ENCODE measurements at places on chromosomes 6 and 20.
A peak's percentile ranks its signal among the peaks of the same experiment; 100 is the strongest.

DNA sequence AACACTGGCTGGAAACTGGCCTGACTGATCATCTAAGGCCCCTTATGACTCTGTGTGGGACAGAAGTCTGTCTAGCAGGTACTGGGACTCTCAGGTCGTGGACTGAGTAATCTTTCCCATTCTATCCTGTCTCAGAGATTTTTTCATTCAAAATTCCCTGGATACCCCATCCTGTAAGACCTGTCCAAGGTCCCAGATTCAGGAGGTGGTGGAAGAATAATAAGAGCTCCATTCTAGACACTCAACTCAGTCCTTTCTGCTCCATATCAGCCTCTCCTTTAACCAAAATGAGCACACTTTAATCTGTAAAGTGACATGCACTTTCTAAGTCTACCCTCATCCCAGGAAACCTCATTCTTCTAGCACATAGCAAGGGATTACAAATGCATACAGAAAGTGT is 82.5 kb upstream of the MRPS10 start:
- DNase-seq = no peak

DNA sequence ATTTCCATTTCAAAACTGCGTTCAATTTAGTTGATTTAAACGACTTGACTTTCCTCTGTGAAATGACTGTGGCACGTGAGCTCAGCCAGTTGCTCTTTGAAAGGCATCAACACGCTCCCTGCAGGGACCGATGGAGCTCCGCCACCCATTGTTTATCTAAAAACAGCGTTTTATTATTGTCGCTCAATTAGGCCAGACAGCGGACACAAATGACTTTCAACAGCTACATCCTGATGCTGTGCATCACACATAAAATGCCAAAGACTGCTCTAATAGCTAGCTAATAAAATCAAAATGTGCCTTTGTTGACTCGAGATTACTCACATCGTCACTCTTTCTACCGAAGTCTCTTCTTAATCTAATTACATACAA is 332.5 kb downstream of the CD83 start:
- DNase-seq = no peak

GRCh38 chr20:36929290-36929689 is 22.2 kb downstream of the SAMHD1 start:
- DNase-seq = no peak

DNA sequence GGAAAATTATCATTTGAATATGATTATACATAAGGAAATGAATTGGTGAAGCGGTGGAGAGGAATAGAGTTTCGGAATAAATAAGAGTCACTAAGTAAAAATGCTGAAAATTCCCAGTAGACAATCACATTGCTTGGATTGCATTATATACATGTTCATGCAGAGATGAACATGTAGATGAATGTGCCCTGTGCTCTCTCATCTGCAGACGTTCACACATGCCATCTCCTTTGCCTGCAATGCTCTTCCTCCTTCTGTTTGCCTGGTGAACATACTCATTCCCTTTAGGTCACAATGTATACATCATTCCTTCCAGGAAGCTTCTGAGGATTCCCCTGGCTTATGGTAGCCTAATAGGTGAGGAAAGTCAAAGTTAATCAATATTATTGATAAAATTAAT is 17.9 kb downstream of the DCDC2 start:
- no peak for DNase-seq

DNA sequence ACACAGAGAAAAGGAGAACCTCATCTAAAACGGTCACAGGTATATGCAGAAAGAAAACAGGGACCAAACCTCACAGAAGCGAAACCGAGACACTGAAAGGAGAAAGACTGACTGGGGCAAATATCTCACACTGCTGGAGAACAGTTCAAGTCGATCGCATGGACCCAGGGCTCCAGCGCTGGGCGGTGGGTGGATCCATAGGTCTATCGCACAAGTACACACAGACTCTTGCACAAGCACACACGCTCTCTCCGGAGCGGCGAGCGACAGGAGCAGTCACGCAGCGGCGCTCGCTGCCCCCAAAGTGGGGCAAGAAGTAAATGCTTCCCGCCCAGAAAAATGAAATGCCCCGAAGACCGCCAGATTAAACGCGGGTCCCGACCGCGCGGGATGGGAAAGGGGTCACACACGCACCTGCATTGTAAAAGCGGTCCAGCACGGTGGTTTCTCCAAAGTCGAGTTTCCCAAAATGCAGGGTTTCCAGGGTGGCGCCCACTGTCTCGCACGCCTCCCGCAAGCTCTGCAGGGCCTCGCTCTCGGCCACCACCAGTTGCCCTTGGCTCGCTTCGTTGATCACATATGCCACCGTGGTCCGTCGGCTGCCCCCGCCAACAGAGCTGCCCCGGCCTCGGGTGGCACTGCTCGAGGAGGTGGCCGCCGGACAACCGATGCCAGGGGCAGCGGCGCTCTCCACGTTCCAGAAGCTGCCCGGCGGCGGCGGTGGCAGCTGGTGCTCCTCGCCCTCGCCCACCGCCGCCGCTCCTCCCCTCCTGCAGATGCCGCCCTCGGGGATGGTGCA is 782 bp downstream of the MAP3K5 start:
- peak; percentile 52 for DNase-seq

- DNase-seq = no peak
Measured at GRCh38 chr6:106119546-106119945, 33.4 kb downstream of the PRDM1 start.

- no peak for DNase-seq
Measured at GRCh38 chr6:20403766-20404640, 2.3 kb downstream of the E2F3 start.

- DNase-seq = no peak
Measured at GRCh38 chr20:50218987-50219435, 28.4 kb downstream of the CEBPB start.
